ENCODE measurements at places on chromosomes 7 and 10.
A peak's percentile ranks its signal among the peaks of the same experiment; 100 is the strongest.

DNA sequence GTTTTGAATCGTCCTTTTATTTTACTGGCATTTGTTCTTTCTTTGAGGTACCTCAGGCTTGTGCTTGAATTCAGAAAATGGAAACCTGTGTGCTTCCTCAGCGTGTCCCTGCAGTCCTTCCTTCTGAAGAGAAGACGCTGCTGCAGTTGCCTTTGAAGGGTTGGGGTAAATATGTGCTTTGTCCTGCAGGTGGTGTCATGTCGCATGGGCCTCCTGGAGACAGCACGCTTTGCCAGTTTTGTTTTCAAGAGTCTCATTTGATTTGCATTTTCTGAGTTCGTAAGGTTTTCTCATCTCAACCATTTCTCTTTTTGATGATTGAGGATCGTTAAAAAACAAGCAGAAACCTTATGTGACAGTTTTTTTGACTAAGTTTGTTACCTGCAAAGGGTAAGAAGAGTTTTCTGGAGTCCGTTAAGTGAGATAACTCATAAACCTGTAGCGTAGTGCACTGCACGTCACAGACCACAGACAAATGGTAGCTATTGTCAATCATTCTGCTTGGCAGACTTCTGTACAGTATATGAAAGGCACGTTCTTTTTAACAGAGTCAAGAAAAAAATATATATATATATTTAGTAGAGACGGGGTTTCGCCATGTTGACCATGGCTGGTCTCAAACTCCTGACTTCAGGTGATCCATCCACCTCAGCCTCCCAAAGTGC, 57.0 kb downstream of the CDC123 start:
- peak; percentile 9 for DNase-seq

DNA sequence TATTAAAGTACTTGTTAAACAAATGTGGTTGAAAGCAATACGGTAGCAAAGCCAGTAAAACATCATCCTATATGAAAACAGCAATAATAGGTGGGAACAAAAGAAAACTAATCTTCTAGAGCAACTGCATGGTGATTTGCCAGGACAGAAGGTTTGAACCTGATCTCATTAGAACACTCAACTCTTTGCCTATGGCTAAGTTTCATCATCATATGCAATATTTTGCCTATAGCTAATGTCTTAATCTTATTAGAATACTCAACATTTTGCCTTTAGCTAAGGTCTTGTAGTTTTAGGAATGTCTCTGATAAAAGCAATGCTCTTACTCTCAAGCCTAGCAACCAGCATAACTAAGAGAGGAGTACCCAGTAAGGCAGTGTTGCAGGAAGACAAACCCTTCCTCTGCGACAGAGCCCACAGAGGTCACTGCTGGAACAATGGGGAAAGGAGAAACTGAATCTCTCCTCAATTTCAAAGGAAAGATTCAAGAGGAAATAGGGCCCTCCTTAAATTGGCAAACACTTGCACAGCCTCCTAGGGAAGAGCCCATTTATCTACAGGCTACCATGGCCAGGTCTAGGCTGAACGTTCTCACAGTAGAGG, 38.3 kb downstream of the CADPS2 start:
- peak; percentile 15 for DNase-seq

DNA sequence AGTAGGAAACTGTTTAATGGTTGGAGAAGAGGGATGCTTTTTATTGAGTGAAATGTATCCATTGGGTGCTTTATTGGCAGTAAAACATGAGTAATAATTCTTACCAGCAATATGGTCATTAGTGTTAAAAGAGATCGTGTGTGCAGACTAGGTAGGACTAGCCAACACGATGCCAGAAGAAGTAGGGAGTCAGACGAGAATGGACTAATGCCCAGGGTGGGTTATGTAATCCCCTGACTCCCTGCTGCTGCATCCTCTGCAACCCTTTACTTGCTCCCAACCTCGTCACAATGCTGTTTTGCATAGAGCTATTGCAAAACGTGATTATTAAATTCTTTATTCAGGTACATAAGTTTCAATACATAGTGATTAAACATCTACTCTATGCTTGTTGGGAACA, 1213.7 kb downstream of the GATA3 start:
- no peak for DNase-seq

GRCh38 chr7:25894002-25894901, 257.7 kb upstream of the NFE2L3 start:
- no peak for DNase-seq

All from iPS DF 19.7 (cell line).